Epithelial cell of esophagus (primary cell): ENCODE measurements at places on chromosomes 13 and 19.

- DNase-seq = no peak
Observed at GRCh38 chr19:30886222-30886621, 463.0 kb downstream of the TSHZ3 start.

- DNase-seq = peak; percentile 25
Observed at GRCh38 chr19:2726904-2727639, 5.9 kb upstream of the DIRAS1 start.

GRCh38 chr13:52173373-52173772 is 14.0 kb upstream of the NEK3 start:
- no peak for DNase-seq

- DNase-seq = no peak
Observed at GRCh38 chr19:29591670-29592069, 14.4 kb upstream of the POP4 start.

GRCh38 chr19:53055117-53055516 is 10.6 kb downstream of the ERVV-2 start:
- DNase-seq = peak; percentile 50

- DNase-seq = no peak
Observed at GRCh38 chr13:111385183-111385857, 64.9 kb downstream of the TEX29 start.
